ENCODE measurements at places on chromosomes 13 and 19.

GRCh38 chr13:113031465-113031864, 62.5 kb downstream of the MCF2L start:
- no peak for DNase-seq

- peak; percentile 17 for DNase-seq
Measured at GRCh38 chr13:33799950-33800592, 17.9 kb upstream of the RFC3 start.

DNA sequence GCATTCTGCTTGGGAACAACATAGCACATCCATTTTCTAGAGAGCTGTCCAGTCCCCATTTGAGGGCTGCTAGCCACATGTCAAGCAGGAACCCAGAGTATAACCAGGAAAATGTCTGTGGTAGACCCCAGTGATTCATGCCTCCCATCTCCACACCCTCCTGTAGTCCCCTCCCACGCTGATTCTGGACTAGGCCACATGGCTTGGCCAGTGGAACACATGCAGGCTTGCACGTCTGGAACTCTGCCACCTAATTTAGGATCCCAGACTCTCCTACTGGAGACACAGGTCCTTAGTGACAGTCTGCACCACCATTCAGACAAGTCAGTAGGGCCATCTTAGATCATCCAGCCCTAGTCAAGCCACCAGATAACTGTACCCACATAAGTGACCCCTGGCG, 149.8 kb downstream of the ZIC5 start:
- DNase-seq: no peak

DNA sequence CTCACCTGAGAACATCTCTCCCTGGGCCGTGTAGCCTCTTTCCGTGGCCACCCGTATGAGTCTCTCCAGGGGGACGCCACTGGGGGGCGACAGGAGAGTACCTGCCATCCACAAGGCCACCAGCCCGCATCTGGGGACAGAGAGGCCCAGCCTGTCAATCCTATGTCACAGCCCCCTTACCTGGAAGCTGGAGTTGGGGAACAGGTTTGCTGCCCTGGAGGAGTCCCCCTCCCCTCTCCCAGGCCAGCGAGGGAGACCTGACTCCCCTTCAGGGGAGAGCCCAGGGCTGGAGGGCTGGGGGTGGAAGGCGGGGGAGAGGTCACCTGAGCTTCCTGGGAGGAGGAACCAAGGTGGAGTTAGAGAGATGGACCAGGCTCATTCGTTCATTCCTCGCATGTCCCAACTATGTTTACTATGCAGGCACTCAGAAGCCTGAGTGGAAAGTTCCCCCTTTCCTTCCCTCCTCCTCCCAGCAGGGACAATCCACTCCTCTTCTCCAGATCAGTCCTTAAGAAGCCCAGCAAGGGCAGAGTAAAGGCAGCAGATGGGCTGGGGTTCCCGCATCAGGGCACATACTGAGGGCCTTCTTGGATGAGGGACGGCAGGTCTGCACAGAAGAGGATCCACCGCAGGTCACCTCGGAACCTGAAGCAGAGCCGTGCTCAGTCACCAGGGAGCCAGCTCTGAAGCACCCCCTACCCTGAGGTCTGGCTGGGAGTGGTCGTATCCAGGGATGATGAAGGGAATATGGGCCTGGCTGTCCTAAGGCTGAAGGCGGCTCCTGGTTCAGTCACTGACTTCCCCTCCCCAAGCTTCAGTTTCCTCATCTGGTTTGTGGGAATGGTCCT, 5.5 kb downstream of the ACTMAP start:
- no peak for DNase-seq

DNA sequence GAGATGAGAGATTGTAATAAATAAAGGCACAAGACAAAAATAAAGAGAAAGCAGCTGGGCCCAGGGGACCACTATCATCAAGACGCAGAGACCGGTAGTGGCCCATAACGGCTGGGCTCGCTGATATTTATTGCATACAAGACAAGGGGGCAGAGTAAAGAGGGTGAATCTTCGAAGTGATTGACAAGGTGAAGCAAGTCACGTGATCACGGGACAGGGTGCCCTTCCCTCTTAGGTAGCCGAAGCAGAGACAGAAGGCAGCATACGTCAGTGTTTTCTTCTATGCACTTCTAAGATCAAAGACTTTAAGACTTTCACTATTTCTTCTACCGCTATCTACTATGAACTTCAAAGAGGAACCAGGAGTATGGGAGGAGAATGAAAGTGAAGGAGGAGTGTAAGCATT, 4.6 kb upstream of the PRKCG start:
- no peak for DNase-seq

DNA sequence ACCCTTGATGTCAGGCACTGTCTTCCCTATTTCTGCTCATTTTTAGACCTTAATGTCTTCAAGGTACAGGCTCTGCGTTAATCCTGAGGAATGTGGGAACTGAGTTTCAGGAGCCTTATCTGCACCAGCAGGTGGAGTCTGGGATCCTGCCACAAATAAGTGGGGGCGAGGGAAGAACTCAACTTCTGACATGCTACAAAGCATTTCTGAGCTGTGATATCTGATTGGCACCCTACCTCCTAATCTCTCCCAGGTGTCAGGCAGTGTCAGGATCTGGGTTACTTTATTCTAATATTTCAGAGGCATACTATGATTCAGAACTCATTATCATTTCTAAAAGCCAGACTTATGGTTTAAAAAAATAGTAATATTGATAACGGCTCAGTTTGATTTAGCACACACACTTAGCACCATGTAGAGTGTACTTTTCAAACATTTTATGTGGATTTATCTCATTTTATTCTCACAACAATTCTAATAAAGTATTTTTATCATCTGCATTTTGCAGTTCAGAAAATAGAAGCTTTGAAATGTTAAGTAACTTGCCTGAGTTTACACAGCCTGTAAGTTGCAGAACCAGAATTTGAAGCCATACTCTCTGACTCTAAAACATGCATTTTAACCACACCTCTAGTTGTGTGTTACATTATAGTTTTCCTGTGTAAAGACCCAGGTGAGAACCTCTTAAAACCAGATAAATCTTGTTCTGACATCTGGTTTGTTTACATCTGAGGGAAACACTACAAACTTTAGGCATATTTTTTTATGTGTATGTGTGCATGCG, 358.6 kb downstream of the TDRD3 start:
- DNase-seq: no peak

DNA sequence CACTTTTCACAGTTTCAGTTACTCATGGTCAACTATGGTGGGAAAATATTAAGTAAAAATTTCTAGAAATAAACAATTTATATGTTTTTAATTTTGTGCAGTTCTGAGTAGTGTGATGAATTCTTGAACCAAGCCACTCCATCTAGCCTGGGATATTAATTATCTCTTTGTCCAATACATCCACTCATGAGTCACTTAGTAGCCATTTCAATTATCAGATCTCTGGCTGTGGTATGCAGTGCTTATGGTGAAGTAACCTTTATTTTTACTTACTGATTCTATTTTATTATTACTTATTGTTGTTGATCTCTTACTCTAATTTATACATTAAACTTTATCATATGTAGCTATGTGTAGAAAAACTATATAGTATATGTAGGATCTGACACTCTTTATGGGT, 128.9 kb upstream of the KLHL1 start:
- DNase-seq: no peak

- DNase-seq: peak; percentile 62
Measured at GRCh38 chr13:43269037-43269481, 245.7 kb downstream of the DNAJC15 start.

DNA sequence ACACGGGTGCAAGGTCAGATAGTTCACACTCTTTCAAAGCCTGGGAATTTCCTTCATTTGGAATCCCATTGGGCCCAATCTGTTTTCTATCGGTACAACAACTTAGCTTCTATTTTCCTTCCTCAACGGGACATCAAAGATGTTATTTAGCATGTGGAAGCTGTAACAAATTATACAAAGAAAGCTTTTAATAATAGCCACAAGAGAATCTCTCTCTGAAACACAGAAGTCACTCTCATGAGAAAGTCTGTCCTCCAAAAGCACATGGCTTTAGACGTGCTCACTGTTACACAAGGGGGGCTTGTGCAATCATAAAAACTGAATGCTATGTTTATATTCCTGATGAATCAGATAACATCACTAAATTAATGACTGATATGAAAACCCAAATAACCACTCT, 28.9 kb upstream of the CYSLTR2 start:
- no peak for DNase-seq

GRCh38 chr13:30088312-30088855, 219.0 kb downstream of the KATNAL1 start:
- DNase-seq: no peak

DNA sequence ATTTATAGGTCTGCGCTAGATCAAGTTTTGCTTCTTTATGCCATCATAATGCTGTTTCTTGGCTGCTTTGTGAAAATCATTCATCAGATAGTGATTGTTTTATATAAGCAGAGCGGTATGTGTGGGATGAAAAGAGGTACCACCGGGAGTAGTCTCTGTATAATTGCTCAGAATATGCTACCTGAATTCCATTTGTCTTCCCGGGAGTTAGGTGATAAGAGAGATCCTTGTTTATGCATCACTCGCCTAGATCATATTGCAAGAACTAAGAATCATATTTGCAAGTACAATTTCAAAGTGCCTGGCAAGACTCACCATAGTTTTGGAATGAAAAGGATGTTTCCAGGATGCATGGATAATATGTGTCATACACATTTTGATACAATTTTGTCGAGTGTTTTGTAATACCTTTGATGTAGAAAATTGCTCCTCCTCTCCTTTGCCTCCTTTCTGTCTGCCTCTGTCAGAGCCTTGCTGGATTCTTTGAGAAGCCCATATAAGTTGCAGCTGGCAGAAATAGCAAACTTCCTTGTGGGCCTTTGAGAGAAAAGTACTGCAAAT, 1306.0 kb upstream of the SLC10A2 start:
- no peak for DNase-seq

DNA sequence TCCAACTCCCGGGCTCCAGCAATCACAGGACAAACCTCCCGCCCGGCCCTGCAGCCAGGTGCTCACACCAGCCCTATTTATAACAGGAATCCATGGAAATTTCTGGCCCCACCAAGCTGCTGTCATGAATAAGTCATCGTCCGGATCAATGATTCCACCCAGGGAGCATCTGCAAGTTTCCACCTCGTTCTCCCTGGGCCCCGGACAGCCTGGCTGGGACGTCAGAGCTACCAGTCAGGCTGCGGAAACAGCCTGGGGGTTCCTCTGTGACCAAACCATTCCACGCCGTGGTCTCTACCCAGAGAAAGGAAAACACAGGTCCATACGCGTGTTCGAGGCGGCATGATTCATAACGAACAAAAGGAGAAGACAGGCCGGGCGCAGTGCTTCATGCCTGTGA, 20.7 kb upstream of the PTBP1 start:
- no peak for DNase-seq

DNA sequence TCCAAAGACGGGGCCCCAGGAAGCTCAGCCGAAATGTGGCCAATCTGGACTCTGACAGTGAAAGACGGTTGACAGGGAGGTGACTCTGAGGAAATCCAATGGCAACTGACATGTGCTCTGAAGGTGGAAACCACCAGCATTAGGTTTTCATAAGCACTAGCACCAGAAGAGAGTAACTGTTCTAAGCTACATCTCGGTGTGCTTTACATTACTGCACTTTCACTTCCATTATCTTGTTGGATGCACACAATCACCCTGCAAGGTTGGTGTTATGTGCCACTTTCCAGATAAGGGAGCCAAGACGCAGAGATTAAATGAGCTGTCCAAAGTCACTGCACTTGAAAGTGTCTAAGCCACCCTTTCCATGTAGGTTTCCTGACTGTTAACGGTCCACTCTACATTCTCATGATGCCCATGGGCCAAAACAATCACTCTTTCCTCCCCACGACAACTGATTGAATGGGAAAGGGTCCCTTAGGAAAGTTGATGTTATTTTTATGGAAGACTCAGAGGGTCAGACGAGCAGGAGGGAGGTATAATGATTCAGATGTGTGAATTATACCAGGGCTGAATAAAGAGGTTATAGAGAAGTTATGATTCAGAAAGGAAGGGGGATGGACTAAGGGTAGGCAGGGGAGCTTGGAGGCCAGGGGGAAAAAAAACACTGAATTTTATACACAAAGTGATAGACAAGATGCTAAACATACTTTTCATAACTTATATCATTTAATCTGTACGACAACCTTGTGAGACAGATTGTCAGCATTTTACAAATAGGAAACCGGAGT, 52.8 kb downstream of the RUBCNL start:
- no peak for DNase-seq

DNA sequence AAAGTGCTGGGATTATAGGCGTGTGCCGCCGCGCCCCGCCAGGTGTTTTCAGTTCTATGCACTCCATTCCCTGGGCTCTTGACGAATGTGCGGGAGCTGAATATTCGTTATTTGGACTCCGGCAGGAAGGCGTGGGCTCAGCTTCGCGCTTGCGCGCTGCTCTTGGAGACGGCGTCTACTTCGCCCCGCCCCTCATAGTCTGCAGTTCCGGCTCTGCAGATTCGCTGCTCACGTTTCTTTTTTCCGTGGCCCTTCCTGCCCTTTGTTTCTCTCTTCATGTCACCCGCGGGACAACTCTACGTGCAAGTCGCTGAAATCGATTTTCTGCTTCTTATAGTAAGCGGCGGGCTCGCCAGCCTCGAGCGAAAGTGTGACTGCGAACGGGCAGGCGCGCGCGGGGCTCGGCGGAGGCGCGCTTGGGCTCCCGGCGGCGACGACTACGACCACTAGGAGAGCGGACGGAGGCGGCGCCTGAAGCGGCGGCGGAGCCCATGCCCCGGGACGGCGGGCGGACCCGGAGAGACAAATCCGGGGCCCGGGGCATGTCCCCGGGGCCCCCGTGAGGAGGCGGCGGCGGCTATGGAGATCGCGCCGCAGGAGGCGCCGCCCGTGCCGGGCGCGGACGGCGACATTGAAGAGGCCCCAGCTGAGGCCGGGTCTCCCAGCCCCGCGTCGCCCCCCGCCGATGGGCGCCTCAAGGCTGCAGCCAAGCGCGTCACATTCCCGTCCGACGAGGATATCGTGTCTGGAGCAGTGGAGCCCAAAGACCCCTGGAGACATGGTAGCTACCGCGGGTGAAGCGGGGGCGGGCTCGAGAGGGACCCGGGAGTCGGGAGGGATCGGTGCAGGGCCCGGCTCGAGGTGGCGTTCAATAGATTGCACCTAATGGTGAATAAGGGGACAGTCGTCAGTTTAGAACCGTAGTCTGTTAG, at the start of gene PPP1R37:
PPP1R37 (plus strand) TSS at position 433 of the 932 bp plus-strand sequence; CDS start at position 580, 147 bp downstream.
- DNase-seq: peak; percentile 94

GRCh38 chr13:94389604-94390351, 89.7 kb downstream of the DCT start:
- no peak for DNase-seq
